CD8-positive, alpha-beta memory T cell (primary cell): ENCODE measurements at places on chromosomes 11 and 22. TPM values are rescaled to one million over a fixed set of nuclear protein-coding genes. Genes with fewer than 3 reads are reported as not detected.
A peak's percentile ranks its signal among the peaks of the same experiment; 100 is the strongest.

DNA sequence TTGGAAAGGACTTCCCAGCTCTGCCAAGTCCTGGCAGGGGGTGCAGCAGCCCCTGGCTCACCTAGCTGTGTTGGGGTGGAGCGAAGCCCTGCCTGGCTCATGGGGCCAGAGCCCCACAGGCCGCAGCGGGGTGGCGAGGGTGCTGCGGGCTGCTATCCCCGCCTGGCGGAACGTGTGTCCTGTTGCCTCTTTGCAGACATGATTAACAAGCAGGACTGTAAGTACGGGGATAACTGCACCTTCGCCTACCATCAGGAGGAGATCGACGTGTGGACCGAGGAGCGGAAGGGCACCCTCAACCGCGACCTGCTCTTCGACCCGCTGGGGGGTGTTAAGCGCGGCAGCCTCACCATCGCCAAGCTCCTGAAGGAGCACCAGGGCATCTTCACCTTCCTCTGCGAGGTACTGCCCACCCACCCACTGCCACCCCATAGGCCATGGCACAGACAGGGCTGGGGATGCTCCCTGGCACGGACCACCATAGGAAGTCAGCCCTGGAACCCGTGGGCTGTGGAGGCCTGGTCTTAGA, 35.9 kb upstream of the TEF start:
- H3K36me3 ChIP-seq = peaks cover 34% of the 10 kb centered on the region
- H3K4me3 ChIP-seq = no peak overlapping the region
- H3K27ac ChIP-seq = no peak overlapping the region
- no peaks in the 10 kb centered on the region for H3K27me3 ChIP-seq

DNA sequence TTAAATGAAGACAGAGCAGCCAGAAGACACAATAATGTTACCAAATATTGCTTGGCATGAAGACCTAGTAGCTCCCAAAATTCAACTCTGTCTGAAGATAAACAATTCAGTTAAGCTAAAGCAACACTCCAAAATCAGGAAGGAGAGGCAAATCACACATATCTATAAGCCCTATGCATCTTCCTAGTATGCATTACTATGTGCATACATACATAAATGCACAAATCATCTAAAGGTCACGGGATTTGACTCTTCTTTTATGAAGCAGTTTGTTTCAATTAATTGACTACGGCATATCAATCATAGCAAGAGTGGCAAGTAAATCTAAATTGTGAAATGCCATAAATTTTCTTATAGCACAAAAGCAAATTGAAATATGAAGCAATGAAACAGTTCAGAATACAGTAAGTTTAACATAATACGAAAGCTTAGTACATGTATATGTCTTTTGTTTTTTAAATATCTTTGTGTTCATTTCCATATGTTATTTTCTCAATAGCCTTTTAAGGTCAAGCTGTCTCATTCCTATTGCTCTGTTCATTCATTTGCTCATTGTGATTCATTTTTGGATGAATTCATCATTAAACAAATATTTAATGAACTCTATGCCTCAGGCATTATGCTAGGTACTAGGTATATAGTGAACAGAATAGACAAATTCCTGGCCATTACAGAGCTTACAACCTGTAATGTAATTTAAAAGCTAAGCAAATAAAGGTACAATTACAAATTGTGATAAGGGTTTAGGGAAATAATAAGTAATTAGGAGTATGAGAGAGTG, 540.5 kb downstream of the DLG2 start:
- no peak for DNase-seq
- no peaks in the 10 kb centered on the region for H3K27me3 ChIP-seq
- no peak overlapping the region for H3K27ac ChIP-seq
- no peak overlapping the region for H3K4me3 ChIP-seq
- no peaks in the 10 kb centered on the region for H3K36me3 ChIP-seq

Gene RGL4
- 3.2 TPM for total RNA-seq

Gene P2RY2
- total RNA-seq = not detected

- H3K36me3 ChIP-seq = no peaks in the 10 kb centered on the region
- DNase-seq = no peak
- H3K4me3 ChIP-seq = no peak overlapping the region
- no peaks in the 10 kb centered on the region for H3K27me3 ChIP-seq
- no peaks in the 10 kb centered on the region for H3K4me1 ChIP-seq
Measured at GRCh38 chr11:11296434-11296833, 56.6 kb downstream of the CSNK2A3 start.

- H3K27ac ChIP-seq = no peak overlapping the region
- no peak overlapping the region for H3K4me3 ChIP-seq
Measured at GRCh38 chr11:134244593-134244992, 8.6 kb downstream of the THYN1 start.

- no peaks in the 10 kb centered on the region for H3K4me1 ChIP-seq
- DNase-seq = no peak
- no peak overlapping the region for H3K4me3 ChIP-seq
- H3K36me3 ChIP-seq = peaks cover 13% of the 10 kb centered on the region
- H3K27ac ChIP-seq = no peak overlapping the region
Measured at GRCh38 chr11:121304759-121305158, 12.2 kb downstream of the SC5D start.

DNA sequence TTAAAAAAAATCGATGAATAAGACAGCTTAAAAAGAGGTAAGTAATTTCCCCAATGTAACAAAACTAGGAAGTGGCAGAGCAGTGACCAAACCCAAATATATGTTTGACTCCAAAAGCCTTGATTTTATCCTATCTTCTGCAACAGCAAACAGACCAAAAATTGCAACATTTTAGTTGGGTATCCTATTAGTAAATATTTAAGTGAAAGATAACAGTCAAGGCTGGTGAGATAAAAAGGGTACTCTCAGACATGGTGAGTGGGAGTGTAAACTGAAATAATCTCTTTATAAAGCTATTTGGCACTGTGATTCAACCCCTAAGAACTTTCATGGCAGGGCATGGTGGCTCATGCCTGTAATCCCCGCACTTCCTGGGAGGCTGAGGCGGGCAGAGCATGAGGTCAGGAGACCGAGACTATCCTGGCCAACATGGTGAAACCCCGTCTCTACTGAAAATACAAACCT, 1.9 kb upstream of the RDX start:
- DNase-seq = no peak
- H3K27ac ChIP-seq = no peak overlapping the region
- no peaks in the 10 kb centered on the region for H3K27me3 ChIP-seq
- peaks cover 8% of the 10 kb centered on the region for H3K4me1 ChIP-seq
- H3K4me3 ChIP-seq = no peak overlapping the region

- H3K36me3 ChIP-seq = no peaks in the 10 kb centered on the region
- peak; percentile 19 for DNase-seq
- H3K27ac ChIP-seq = no peak overlapping the region
- H3K27me3 ChIP-seq = no peaks in the 10 kb centered on the region
- no peak overlapping the region for H3K4me3 ChIP-seq
Measured at GRCh38 chr11:60859616-60860250, 4.0 kb upstream of the PTGDR2 start.

Gene NXPE2
- total RNA-seq = not detected

DNA sequence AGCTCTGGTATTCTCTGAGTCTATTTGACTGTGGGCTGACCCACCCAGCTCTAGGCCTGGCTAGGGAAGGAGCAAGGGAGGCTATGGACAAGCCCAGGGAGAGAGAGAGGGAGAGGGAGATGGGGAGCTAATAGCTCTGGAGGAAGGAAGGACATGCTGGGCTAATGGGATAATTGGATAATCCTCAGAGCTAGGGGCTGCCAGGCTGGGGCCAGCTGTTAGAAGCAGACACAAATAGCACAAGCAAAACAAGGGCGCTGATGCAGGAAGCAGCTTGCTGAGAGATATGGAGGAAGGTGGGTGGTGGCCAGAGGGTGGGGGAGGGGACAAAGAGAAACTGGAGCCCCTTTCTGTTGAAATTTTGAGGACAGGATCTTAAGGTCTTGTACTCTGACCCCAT, 23.2 kb downstream of the ADORA2A start:
- no peak overlapping the region for H3K4me3 ChIP-seq
- H3K36me3 ChIP-seq = no peaks in the 10 kb centered on the region
- no peaks in the 10 kb centered on the region for H3K4me1 ChIP-seq
- no peaks in the 10 kb centered on the region for H3K27me3 ChIP-seq
- no peak for DNase-seq

Gene HSPB2
- not detected for total RNA-seq

- no peak overlapping the region for H3K27ac ChIP-seq
- no peaks in the 10 kb centered on the region for H3K4me1 ChIP-seq
- H3K36me3 ChIP-seq = no peaks in the 10 kb centered on the region
- no peaks in the 10 kb centered on the region for H3K27me3 ChIP-seq
- no peak for DNase-seq
Measured at GRCh38 chr22:36756031-36756430, 19.9 kb downstream of the IFT27 start.

Gene KRTAP5-11
- not detected for total RNA-seq

Gene APOL4
- total RNA-seq = 0.46 TPM

DNA sequence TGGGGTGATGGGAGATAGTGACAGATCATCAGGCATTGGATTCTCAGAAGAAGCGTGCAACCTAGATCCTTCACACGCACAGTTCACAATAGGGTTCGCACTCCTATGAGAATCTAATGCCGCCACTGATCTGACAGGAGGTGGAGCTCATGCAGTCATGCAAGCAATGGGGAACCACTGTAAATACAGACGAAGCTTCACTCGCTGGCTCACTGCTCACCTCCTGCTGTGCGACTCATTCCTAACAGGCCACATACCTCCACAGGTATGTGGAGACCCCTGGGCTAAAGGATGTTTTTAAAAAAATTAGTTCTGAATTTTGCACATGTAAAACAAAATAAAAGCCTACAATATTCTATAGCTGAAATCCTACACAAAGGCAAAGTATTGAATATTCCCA, 20.5 kb upstream of the TEAD1 start:
- DNase-seq = no peak
- H3K4me1 ChIP-seq = no peaks in the 10 kb centered on the region
- H3K27me3 ChIP-seq = no peaks in the 10 kb centered on the region
- H3K4me3 ChIP-seq = no peak overlapping the region
- H3K27ac ChIP-seq = no peak overlapping the region

- no peaks in the 10 kb centered on the region for H3K4me1 ChIP-seq
- H3K27ac ChIP-seq = no peak overlapping the region
- no peaks in the 10 kb centered on the region for H3K36me3 ChIP-seq
- DNase-seq = no peak
- H3K27me3 ChIP-seq = no peaks in the 10 kb centered on the region
Measured at GRCh38 chr11:101224221-101224620, 94.6 kb upstream of the PGR start.

DNA sequence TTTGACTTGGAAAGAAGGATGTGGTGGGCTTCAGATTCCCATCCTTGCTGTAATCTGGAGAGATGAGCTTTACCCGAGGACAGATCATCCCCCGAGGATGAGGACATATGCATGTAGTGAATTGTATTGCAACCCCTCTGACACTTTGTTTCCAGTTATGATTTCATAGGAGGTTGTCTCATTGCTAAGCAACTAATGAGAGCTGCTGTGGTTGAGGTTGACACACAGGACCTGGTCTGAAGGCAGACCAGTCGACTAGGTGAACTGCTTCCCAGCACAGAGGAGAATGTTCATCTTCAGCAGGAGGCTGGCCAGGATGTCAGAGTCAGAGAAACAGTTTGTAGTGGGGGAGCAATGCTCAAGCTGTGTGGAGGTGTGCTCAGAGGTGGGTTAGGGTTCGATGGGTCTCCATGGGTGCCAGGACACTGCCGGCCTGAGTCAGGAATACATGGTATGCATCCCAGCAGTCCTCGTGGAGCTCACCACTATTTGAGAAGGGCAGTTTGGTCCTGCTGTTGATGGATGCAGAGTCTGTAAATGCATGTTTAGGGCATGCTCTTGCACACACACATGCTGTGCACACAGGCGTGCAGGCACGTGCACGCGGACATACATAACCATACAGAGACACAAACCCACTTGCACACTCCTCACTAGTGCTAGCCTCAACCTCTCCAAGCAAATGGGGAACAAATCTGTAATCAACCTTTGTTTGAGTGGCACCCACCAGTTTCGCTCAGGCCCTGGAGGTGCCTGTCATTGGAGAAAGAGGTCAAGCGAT, 153.7 kb downstream of the TBC1D22A start:
- no peaks in the 10 kb centered on the region for H3K27me3 ChIP-seq
- H3K27ac ChIP-seq = no peak overlapping the region
- no peak for DNase-seq
- H3K4me1 ChIP-seq = no peaks in the 10 kb centered on the region
- no peak overlapping the region for H3K4me3 ChIP-seq

Gene STK33
- total RNA-seq = 3.4 TPM

DNA sequence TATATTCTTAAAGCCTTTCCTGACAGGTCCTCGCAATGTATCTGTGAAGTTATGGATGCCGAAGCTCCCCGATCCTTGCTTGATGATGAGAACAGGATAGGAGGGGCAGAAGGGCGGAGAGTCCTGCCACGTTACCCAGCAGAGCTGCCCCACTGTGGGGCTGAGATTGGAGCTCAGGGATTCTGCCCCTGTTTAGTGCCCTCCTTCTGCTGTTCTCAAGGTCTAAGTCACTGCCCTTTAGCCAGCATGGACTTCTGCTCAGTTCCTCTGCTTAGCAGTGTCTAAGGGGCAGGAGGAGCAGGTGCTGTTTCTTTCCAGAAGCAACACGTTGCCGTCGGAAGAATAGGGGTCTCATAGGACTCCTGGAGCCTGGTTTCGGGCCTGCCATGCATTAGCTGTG, 164.2 kb upstream of the B3GAT1 start:
- H3K4me1 ChIP-seq = no peaks in the 10 kb centered on the region
- no peak overlapping the region for H3K4me3 ChIP-seq
- no peaks in the 10 kb centered on the region for H3K36me3 ChIP-seq
- H3K27me3 ChIP-seq = no peaks in the 10 kb centered on the region
- no peak overlapping the region for H3K27ac ChIP-seq
- no peak for DNase-seq

Gene PDGFB
- 3.0 TPM for total RNA-seq

DNA sequence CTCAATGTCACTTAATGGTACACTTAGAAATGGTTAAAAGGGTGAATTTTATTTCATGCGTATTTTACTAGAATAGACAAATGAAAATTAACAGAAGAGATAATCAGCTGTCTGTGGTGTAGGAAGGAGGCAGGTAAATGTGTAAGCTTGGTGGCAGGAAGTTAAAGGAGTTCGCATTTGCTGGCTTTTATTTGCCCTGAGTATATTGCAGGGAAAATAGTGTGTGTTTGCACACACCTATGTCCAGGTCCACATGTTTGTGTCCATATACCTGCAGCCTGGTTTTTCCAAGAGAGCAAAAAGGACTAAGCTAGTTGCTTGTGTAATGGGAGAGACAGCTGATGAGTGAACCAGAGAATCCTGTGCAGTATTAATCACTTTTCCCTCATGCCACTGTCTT, 16.0 kb downstream of the NTM start:
- H3K4me1 ChIP-seq = no peaks in the 10 kb centered on the region
- H3K36me3 ChIP-seq = no peaks in the 10 kb centered on the region
- H3K27me3 ChIP-seq = no peaks in the 10 kb centered on the region
- H3K27ac ChIP-seq = no peak overlapping the region
- no peak overlapping the region for H3K4me3 ChIP-seq
- no peak for DNase-seq

Gene SIDT2
- total RNA-seq = 14.9 TPM

DNA sequence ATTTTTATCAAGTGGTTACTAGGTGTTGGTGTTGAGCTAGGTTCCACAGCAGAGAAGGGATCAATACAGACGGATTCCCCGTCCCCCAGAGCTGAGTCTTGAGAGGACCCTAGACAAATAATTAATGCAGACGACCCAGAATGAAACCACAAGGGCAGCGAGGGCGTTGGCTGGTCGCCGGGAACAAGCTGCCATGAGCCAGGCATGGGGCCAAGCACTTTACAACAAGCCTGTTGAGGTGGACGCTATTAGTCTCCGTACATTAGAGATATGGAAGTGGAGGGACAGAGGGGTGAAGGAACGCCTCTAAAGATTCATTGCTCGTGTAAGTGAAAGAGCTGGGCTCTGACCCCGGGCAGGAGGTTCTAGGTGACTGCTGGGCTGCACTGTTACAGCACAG, 77.1 kb upstream of the EIF3D start:
- no peak overlapping the region for H3K27ac ChIP-seq
- no peaks in the 10 kb centered on the region for H3K36me3 ChIP-seq
- no peak for DNase-seq
- no peaks in the 10 kb centered on the region for H3K4me1 ChIP-seq
